Stimulated activated CD8-positive, alpha-beta memory T cell treated with anti-CD3 and anti-CD28 coated beads, Interleukin-7, amount 100 ng/mL, for 4 hours (primary cell): ENCODE measurements at places on chromosomes 4 and X.

DNA sequence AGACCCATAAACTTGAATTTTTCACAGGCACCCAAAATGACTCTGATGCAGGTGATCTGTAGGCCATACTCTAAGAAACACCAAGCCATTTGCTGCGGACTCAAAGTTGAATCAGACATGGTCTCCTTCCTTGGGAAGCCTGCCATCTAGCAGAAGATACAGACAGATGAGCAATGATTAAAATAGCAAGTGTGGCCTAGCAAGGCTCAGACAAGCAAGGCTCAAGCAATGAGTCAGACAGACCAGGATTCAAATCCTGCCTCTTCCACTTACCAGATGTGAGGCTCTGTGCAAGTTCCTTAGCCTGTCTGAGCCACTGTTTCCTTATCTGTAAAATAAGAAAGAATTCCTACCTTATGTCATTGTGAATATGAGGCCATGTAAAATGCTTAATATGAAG, 2.3 kb downstream of the CCDC149 start:
- no peak for DNase-seq

DNA sequence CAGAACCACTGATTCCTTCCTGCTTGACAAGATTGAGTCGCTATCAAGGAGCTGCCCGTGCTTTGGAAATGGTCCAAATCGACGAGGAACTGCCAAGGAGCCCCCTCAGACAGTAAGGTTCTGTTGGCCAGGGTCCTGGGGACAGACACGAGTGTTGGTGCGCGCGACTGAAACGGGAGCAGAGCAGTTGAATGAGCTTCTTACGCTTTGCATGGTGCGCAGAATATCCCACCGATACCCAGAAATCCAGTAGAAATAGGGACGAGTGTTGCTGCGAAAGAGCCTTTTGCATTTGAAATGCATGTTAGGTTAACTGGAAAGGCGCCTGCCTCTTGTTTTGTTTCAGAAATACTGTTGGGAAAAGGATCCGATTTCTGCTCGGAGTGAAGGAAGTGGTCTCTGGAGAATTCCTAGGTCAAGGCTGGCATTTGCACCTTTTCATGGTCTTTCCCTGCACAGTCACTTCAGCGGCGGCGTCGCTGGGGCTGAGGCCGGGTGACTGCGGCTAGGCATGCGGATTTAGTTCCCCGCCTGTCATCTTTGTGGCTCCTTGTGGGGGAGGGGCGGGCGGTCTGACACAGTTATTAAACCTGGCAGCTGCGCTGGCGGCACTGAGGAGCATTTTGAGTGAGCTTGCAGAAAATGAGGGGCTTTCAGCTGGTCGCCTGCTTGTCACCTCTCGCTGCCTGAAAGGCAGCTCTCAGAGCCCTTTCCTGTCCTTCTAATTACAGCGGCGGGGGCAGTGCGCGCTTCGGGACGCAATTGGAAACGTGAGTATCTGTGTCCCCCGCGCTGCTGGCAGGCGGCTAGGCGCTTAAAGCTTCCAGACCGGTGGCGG, 51.5 kb upstream of the TRIM2 start:
- DNase-seq = peak; percentile 34

- DNase-seq = no peak
Measured at GRCh38 chr4:142405695-142406498, 440.2 kb downstream of the INPP4B start.

DNA sequence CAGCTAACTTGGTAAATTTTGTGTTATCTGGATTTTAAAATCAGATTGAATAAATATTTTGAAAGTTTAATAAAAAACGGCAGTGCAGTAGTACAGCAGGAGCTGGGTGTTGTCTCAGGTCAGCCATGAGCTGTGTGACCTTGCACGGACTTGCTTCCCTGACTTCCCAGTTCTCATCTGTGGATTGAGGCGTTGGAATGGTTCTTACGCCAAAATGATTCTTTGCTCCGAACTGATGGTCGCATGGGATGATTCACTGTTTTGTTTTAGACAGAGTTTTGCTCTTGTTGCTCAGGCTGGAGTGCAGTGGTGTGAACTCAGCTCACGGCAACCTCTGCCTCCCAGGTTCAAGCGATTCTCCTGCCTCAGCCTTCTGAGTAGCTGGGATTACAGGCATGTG, 45.0 kb downstream of the RGS12 start:
- no peak for DNase-seq

- DNase-seq = no peak
Measured at GRCh38 chr4:100421361-100421978, 96.4 kb downstream of the EMCN start.

DNA sequence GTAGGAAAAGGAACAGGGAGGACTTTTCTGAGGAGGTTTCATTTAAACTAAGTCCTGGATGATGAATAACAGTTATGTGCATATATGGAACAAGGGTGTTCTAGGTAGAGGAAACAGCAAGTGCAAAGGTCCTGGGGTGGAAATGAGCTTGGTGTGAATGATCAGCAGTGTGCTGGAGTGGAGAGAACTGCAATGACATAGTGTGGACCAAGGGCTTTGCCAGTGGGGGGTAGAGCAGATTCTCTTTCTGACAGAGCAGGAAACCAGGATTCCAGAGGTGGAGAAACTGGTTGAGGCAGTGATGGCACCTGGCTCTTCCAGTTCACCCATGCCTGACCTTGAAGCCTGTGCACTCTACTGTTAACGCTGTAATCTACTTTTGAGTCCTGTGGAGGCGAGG, 1.7 kb downstream of the PPP1R3F start:
- DNase-seq = no peak

DNA sequence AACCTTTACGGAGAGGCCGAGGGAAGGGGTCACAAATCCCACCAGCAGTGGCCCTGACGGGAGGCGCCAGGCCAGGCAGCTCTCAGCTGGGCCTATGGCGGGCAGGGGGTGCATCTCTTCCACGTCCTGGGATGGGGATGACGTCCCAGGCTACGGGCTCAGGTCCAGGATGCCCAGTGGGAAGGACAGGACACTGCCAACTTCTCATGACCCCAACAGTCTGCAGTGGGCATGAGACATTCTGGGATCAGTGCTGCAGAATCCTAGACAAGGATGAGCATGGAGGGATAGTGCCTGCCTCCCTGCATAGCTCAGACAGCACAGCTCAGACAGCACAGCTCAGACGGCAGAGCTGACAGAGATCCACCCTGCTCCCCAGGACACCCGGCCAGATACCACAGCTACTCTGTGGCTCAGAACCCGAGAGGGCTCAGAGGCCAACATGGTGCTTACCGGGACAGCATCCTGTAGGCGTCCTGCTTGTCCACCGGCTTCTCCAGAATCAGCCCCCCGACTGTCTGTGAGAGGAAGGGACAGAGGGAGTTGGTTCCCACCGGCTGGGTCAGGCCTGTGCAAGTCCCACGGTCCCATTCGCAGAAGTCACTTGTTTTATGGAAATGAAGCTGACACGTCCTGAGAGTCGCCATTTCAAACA, 17.3 kb downstream of the ASMTL start:
- DNase-seq = no peak

GRCh38 chr4:3233391-3234071, 15.4 kb upstream of the MSANTD1 start:
- no peak for DNase-seq

GRCh38 chr4:69860521-69861298, 765 bp upstream of the SULT1E1 start:
- no peak for DNase-seq

DNA sequence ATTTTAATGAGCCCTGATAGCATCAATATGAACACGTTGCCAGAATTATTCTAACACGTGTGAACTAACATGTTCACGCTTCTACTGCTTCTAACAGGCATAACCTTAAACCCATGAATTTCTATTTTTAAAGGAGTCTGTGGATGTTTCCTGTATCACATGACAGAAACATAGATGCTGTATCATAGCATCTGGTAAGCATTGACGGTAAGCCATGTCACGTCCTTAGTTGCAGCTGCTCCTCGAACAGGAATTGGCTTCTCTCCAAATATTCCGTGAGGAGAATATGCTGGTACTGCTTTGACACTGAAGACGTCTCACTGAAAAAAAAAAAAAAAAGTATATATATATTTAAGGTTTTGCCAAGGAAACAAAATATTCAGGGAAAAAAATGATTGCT, 105.1 kb upstream of the MXRA5 start:
- no peak for DNase-seq

GRCh38 chr4:150231107-150231770, 153.0 kb downstream of the DCLK2 start:
- DNase-seq = no peak

DNA sequence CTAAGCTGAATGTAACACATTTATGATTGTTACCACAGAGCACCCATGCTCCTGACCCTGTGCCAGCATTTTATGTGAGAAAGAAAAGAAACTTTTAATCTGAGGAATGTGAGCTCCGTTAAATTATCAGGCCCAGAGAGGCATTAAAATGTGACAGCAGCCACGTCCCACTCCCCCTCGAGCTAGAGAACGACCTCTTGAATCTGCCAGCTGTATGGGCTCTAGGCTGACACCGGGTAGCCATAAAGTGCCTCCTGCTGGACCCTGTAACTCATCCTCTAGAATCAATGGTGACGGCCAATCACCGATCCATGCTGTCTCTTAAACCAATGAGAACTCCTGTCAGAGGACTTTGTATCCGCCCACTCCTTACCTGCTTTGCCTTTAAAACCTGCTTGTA, 110.2 kb upstream of the ADRA2C start:
- DNase-seq = no peak

DNA sequence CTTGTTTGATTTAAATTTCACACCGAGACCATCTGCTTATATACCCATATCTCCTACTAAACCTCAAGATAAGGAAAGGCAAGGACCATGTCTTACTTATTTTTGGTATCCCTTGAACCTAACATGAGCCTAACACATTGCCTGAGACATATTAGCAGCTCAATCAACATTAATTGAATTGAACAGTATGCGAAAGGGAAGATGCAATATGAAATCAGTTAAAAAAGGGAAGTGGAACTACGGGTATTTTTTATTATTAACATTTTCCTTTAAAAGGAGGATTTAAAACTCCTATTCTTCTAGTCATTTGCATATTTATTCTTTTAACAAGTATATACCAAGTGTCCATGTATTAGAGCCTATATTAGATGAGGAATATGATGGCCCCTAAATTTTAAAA, 197.0 kb downstream of the CAMK2D start:
- DNase-seq = no peak

DNA sequence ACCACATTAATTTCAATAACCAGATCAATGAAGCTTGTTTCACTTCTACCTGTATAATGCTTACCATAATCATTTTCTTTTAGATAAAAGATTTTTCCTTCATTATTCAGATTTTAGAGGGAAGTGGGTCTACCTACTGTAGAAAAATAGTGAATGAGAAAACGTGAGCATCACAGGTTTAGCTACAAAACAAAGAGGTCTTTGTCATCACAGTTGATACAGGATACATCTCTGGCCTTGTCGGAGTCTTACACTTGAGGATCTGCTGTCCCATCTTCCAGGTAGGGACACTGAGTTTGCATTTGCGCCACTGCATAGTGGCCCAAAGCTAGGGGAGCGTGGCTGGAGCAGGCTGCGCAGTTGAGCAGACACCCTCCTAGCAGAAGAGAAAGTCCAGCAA, 710 bp downstream of the CLDN24 start:
- DNase-seq = no peak

GRCh38 chr4:176789955-176790354, 2.8 kb downstream of the VEGFC start:
- no peak for DNase-seq

DNA sequence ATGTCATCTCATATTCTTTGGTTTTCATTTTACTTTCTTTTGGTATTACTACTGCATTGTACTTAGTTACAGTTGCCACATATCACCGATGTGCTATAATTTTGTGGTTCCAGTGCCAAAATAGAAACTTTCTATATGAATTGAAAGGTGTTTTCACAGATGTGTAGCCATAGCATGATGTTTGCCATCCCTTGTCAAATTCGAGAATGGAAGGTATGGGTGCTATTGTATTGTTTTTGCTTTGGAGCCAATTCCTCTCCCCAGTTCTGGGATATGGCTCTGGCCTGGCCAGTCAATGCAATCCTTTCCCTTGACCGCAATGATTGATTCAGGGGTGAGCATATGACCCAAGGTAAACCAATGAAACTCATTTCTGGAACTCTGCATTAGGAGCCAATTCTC, 86.2 kb upstream of the RPS6KA3 start:
- DNase-seq = no peak

DNA sequence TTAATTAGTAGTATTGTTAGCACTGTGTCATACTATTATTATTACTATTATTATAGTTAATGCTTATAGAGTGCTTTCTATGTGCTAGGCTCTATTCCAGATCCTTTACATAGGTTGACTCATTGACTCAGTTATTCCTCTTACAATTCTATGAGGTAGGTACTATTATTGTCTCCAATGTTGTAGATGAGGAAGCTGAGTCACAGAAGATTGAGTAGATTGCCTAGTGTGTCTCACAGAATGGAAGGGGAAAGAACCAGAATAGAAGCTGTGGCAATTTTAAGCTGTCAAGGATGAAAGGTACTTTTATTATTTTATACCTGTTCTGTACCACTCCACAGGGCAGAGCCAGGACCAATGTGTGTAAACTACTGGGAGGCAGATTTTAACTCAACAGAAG, 1.9 kb upstream of the TCEAL1 start:
- DNase-seq = no peak

- DNase-seq = no peak
Measured at GRCh38 chr4:12926189-12927066, 557.7 kb downstream of the RAB28 start.

DNA sequence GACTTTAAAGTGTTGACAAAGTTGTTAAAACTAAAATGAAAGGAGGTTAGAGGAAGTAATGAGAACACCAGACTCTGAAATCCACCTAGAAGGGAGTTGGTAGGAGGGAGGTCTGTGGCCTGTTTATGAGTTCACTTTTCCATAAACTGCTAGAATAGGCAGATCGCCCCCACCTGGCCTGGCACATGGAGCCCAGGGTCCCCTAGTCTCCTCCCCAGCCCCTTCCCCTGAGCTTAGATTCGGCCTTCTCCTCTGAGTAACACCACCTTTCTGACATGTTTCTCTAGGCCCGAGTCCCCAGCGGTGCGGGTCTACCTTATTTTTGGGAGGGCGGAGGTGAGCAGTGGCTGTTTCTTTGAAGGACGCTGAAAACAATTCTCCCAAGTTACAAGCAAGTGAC, 54.5 kb upstream of the FAT1 start:
- DNase-seq = no peak

GRCh38 chr4:172813359-172813923, 355.2 kb upstream of the GALNT7 start:
- no peak for DNase-seq

- no peak for DNase-seq
Measured at GRCh38 chr4:102094481-102094880, 250.8 kb downstream of the SLC39A8 start.
